ENCODE measurements at places on chromosomes 5 and 9.

DNA sequence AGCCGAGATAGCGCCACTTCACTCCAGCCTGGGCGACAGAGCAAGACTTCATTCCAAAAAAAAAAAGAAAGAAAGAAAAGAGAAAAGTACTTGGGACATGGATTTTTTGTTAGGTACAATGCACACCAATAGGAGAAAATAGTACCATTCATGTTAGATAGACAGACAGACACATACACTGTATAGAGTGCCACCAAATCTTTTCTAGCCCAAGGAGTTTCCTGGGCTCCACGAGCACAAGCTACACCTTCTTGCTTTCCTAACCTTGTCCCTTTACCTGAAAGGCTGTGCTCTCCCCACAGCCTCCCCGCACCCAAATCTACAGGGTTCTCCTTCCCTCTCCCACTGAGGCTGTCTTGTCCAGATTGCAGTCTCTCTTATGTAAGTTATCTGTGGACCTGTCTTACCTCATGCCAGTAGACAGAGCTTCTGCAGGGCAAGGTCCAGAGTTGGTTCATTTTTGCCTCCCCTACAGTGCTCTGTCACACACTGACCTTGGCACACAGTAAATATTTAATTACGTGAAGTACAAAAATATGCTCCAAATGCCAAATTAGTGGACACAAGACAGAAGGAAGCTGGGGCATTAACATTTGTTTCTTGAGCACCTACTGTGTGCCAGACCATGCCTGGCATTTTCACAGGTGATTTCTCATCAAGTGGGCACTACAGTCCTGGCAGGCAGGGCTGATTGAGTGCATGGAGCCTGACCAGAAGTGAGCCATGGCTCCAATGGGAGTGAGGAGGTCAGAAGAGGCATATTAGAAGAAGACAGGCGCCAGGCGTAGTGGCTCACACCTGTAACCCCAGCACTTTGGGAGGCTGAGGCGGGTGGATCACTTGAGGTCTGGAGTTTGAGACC is 5.9 kb downstream of the ALAD start:
- no peak for DNase-seq

DNA sequence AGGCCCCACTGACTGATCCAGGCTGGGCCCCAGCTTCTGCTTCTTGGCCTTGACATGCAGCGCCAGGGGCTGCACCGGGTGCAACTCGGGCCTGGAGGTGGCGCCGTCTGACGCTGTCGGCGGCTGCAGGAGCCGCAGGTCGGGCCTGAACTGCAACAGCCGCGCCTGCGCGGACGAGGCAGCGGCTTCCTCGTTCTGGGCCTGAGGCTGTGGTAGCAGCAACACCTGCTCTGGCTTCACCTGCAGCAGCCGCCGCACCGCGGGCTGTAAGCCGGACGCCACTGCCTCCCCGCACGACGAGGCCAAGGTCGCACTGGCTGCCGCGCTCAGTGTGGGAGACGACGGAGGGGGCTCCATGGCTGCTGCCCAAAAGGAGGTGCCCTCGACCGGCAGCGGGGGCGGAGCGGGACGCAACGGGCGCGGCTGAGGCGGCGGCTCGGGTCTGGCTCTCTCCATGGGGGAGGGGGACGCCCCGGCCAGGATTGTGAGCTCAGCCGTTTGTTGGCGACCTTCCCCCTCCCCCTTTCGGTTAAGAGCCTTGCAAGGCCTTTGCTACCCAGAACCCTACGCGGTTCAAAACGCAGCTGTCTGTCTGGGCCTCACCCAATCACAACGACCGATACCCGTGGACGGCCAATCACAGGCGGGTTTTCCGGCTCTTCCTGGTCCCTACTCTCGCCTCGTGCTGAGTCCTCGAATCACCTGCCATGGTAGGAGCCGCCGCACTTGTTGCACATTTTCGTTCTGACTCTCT is 438 bp downstream of the SOX30 start:
- peak; percentile 54 for DNase-seq

GRCh38 chr9:110128664-110129329 is 79.2 kb downstream of the C9orf152 start:
- DNase-seq, result no peak

DNA sequence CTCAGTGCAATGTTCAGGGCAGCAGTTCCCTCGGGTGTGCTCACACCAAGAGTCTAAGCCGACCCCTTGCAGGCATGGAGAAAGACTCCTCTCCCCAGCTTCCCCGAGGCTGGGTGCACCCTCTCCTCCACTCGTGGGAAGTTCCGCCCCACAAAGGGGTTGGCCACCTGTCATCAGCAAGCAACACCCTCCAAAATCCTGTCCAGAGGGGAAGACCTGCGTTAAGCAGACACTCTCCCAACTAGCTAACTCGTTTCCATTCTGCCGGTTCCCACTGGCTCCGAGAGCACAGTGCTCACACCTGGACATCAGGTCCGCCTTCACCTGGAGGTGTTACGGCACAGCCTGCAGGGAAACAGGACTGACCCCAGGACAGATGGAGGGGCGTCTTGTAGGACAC is 117.9 kb upstream of the IRX4 start:
- no peak for DNase-seq

DNA sequence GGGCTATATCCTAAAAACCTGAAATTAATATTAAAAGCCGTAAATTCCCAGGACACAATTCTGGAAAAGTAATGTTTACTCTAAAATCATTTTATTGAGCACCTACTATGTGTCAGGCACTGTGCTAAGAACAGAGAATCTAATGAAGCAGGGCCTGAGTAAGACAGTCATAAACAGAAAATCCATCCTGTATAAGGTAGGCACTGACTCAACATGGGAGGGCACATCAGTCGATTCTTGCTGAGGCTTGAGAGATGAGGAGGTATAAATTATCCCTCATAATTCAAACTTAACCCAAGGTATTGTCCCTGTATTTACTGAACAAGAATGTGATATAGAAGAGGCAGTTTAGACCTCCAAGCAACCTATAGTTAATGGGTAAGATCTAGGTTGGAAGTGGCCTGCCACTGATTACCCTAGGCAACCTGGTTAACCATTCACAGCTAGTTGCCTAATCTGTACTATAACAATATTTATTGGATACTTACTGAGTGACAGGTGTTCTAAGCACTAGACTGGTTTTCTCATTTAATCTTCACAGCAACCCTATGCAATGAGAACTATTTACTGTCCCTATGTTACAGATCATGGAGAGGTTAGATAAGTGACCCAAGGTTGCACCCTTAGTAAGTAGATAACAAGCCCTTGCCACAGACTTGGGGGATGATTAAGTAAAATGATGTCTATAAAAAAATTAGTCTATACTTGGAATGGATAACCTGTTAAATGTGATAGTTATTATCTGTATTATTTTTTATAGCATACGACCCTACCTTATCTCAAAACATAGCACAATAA is 317.7 kb downstream of the PDE4D start:
- no peak for DNase-seq

GRCh38 chr5:77981820-77982219 is 205.7 kb upstream of the TBCA start:
- no peak for DNase-seq

DNA sequence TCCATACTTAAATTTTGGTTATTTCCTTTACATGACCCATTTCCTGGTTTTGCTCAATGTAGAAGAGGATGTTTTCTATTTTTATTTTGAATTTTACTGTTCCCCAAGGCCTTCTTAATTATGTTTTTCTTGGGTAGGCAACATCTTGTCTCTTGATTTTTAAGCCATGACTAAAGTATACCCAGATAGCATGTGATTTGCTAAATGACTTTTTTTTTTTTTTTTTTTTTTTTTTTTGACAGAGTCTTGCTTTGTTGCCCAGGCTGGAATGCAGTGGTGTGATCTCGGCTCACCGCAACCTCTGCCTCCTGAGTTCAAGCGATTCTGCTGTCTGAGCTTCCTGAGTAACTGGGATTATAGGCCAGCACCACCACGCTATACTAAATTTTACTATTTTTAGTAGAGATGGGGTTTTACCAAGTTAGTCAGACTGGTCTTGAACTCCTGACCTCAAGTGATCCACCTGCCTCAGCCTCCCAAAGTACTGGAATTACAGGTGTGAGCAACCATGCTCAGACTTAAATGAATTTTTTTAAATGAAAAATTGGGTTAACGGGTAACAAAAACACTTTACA is 198.6 kb upstream of the DAB2 start:
- no peak for DNase-seq

DNA sequence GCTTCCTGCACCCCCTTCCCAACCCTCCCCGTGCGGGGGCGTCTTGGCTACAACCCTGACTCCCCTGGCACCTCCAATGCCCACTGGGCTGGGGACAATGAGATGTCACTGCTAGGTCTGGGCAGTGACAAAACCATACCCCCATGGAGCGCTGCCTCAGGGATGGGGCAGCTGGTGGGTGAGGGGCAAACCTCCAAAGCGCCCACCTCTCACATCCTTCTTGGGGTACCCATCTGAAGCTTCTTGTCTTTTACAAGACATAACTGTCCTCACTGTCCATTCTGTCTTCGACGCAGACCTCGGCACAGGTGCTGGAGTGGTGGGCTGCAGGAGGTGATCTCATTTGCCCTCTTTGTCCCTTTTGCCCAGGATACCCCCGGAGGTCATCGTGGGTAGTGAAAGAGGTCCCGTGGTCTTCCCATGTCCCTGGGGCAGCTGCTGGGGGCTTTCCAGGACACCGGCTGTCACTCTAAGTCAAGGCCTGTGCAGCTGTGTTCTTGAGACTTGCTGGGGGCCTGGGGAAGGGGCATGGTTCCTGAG is 27.8 kb upstream of the CSF1R start:
- no peak for DNase-seq

DNA sequence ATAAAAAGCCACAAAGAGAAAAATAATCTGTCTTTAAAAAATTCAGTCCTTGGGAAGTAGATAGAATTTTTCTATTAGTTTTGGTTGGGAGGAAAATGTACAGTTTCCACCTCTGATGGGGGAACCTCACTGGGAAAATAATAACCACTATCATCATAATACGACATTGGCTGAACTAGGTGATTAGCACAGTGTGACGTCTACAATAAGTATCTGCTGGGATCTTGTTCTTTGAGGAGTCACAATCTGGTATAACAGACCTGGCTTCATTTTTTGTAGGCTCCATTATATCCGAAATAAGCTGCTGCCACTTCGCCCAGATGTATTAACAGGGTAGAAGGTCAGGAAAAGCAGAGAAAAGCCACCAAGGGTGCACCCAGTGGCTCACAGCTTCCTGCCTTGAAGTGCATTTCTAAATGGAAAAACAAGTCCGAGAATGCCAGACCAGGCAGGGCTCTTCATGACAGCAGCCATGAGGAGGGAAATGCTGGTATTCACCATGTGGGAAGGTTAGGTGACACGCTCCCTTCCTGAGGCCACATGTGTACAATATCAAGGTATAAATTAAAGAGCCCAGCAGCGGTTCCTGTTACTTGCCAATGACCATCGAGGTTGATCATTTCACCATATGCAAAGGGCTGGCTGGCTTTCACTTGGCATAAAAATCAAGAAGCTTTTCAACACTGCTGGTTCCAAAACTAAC is 152.8 kb downstream of the PRELID2 start:
- no peak for DNase-seq

DNA sequence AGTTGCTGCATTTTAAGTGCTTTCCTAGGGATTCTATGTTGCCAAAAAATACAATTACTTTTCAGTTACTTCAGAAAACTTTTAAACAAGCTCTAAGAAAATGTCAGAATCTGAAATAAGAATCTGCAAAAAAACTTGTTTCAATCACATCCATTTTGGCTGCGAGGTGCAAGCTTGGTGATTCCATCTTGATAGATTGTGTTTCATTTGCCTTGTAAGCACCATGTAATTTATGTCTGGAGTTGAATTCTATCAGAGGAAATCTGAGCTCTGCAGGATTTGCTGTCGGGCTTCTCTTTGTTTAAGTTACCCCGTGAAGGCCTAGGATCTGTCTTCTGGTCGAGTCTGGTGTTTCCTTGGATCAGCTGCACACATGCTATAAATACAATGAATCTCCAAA is 40.4 kb upstream of the MAN2A1 start:
- no peak for DNase-seq

GRCh38 chr9:86175743-86176456 is 76.5 kb upstream of the GOLM1 start:
- no peak for DNase-seq

DNA sequence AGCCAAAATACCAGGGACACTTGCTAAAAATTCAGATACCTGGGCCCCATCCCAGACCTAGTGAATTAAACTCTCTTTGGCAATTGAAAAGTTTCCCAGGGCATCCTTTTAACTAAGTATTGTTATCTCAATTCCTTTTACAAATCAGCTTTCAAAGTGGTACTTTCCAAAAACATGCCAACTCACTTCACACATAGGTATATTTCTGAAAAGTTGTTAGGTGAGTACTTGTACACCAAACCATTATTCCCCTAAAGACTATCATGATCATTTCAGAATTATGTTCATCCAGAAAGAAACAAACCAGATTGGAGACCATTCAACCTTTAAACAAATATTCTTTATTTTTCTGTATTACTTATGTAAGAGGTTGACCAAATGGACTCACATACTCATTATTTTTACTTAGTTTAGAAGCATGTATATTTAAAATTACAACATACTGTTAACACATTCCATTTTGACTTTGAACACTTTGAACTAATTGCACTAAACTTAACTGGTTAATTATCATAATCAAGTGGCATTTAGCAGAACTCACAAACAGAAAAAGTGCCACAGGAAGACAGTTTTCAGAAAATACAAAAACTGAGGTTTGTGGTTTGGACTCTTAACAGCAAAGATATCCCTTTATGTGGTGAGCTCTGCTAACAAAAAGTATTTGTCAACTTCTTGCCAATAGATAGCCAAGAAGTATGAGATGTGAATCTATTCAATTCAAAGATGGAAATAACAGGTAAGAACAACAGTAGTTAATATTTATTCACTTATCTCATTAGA is 40.7 kb downstream of the KIAA0825 start:
- no peak for DNase-seq

GRCh38 chr5:93294199-93294598 is 286.8 kb downstream of the NR2F1-AS1 start:
- DNase-seq, result no peak

Measured in dermis microvascular lymphatic vessel endothelial cell (primary cell).